Activated CD4-positive, alpha-beta T cell treated with anti-CD3 and anti-CD28 coated beads for 1 hour (primary cell): ENCODE measurements at places on chromosomes 6 and 20.

GRCh38 chr20:34150306-34151000 is 38.4 kb upstream of the EIF2S2 start:
- DNase-seq: no peak

GRCh38 chr20:59771506-59772372 is 161.7 kb downstream of the SYCP2 start:
- DNase-seq: no peak

DNA sequence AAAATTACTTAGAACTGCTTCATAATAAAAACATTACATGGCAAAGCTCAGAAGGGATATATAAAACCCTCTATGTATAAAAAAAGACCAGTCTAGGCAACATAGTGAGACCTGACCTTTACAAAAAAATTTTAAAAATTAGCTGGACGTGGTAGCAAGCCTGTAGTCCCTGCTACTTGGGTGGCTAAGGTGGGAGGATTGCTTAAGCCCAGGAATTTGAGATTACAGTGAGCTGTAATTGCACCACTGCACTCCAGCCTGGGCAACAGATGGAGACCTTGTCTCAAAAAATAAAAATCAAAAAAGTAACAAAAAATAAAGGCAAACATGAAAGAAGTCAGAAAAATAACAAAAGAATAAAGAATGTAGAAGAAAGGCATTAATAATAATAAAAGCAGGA is 21.5 kb upstream of the TPD52L1 start:
- no peak for DNase-seq

- DNase-seq: no peak
These were observed 60.0 kb downstream of the CNKSR3 start for GRCh38 chr6:154450498-154450897.

GRCh38 chr6:139262519-139263300 is 29.1 kb downstream of the TXLNB start:
- DNase-seq: no peak

- no peak for DNase-seq
These were observed 87.9 kb downstream of the PDE10A start for GRCh38 chr6:165575158-165575549.

DNA sequence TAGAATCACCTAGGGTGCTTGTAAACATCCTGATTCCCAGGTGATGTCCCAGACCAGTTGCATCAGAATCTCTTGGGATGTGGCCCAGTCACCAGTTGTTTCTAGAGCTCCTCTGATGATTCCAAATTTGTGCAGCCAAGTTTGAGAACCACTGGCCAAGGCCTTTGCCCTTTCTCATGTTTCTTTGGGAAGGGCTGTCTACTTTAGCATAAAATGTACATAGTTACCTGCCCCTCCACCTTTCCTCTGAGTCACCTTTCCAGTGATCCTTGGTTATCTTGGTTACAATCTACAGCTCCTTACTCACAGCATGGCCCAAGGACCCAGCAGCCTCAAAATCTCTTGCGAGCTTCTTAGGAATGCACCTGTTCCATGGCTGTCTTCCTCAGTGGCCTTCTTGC is 266.4 kb upstream of the PRND start:
- no peak for DNase-seq

DNA sequence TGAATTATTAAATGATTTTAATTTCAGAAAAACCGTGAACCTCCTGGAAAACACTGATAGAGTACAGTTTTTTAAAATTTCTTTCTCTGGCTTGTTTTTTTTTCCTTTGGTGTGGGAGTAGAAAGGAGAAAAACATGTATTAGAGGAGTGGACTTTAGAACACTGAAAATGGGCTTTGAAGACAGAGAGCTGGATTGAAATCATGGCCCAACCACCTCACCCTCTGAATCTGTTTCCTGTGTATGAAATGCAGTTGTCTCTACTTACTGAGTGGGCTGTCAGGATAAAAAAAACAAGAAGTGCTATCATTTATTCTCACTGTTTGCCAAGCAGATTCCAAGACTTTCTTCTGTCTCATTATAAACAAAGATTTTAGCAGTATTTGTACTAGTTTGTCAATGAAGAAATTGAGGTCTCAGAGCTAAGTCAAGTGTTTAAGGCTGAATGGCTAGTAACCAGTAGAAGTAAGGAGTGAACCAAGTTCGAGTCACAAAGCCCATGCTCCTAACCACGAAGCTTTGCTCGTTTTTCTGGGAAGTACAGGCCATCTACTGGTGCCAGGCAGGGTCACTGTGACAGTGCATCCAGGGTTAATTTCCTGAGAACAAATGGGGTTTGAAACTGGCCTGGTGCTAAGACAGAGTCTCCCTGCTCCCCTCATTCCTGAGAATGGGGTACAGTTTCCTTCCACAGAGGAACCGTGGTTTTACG is 256.4 kb downstream of the TMEM242 start:
- DNase-seq: no peak

GRCh38 chr6:7138046-7138531 is 30.3 kb downstream of the RREB1 start:
- no peak for DNase-seq

GRCh38 chr20:53941680-53942471 is 128.5 kb downstream of the BCAS1 start:
- no peak for DNase-seq

- DNase-seq: no peak
These were observed 195.5 kb upstream of the FBXL4 start for GRCh38 chr6:99143108-99143861.

GRCh38 chr6:170224694-170225660 is 65.9 kb downstream of the DLL1 start:
- DNase-seq: no peak

GRCh38 chr6:1297746-1298145 is 14.2 kb upstream of the FOXQ1 start:
- DNase-seq: no peak

DNA sequence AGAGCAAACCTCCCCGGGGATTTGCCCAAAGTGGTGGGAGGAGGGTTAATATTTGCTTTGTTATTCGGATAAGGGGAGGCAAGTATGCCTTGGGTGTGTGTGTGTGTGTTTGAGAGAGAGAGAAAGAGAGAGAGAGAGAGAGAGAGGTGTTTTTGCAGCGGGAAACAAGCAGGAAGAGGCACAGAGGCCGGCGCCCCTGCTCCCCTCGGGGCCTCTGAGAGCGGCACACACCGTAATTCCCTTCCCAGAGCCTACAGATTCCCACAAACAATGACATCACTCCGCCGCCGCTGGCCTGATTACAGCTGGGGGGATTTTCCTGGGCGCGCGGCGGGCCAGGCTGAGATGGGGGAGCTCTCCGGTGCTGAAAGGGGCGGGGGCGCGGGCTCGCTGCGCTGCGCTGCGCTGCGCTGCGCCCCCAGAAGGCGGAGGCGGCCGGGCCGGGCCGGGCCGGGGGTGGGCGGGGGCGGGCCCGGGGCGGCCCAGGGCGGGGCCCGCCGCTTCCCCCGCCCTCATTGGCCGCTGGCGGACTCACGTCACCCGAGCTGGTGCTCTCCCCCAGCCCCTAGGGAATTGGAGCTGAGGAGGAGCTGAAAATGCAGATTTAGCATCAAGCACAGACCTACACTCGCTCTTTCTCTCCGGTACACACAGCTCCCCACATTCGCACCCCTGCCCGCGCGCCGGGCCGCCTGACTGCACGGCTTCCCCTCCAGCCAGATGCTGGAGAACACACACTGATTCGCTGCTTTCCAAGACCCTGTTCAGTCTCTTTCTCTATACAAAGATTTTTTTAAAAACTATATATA is at the start of gene PCSK2:
TSS of gene PCSK2 (plus strand) at position 631 of the 809 bp plus-strand sequence. CDS start 266 bp downstream, outside the sequence.
- no peak for DNase-seq

GRCh38 chr20:21517566-21518277 is 3.9 kb upstream of the NKX2-2 start:
- no peak for DNase-seq

- DNase-seq: no peak
These were observed 108.2 kb downstream of the SOBP start for GRCh38 chr6:107598091-107598490.

DNA sequence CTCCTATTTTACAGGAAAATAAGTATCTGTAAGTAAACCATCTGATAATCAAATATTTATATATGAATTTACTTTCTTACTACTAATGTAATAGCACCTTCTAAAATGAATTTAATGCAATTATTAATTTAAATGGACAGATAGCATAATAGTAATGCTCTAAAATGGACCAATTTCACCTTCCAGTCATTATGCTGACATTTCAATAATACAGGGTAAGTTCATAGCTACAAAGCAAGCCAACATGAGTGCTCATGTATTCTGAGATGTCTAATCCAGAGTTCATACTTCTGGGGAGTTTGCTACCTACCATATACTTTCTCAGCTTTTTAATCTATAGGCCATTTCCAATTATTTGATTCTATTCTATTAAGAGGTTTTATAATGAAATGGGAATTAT is 11.6 kb downstream of the ENPP5 start:
- DNase-seq: no peak

GRCh38 chr6:56101141-56101553 is 146.2 kb downstream of the COL21A1 start:
- no peak for DNase-seq

- DNase-seq: no peak
These were observed 274.3 kb upstream of the FOXQ1 start for GRCh38 chr6:1037430-1038202.

DNA sequence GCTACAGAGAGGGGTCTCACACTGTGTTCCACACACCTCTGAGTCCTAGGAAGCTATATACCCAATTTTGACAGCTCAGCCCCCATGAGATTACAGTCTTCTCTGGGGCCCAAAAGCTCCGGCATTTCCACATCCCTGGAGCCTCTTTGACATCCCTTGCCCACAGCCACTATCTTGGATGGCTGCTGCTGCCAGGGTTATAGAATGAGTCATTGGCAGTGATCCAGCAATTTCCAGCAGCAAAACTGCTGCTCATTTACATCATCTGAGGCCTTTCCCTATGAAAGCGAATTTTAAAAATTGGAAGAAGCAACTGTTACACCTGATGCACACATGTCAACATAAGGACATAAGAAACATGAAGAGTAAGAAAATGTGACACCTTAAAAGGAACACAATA is 590.7 kb downstream of the MEI4 start:
- no peak for DNase-seq

- DNase-seq: no peak
These were observed 197.7 kb downstream of the UBE3D start for GRCh38 chr6:82867946-82868345.

- DNase-seq: no peak
These were observed 19.4 kb downstream of the QRSL1 start for GRCh38 chr6:106648651-106649308.

- DNase-seq: no peak
These were observed 31.9 kb downstream of the NUDT3 start for GRCh38 chr6:34360556-34360955.

- DNase-seq: no peak
These were observed 203.5 kb upstream of the JAG1 start for GRCh38 chr20:10877342-10877741.

DNA sequence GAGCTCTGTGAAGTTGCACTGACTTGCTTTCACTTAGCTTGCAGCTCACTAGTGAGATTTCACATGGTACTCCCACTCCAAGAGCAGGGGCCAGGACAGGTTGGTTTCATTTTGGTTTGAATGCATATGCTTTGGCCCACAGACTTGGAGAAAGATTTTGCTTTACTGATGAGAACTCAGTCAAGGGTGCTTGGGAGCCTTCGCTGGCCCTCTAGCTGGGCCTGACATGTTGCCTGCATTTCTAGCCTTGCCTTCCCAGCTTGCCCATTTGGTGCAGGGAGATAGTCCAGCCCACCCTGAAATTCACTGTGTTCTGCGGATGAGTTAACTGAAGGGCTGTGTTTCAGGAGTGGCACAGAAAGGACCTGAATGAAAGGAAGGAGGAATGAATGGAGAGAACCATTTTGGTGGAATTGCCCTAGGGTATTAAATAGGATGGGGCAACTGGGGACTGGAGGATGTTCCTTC is 1.9 kb downstream of the SGK1 start:
- no peak for DNase-seq

DNA sequence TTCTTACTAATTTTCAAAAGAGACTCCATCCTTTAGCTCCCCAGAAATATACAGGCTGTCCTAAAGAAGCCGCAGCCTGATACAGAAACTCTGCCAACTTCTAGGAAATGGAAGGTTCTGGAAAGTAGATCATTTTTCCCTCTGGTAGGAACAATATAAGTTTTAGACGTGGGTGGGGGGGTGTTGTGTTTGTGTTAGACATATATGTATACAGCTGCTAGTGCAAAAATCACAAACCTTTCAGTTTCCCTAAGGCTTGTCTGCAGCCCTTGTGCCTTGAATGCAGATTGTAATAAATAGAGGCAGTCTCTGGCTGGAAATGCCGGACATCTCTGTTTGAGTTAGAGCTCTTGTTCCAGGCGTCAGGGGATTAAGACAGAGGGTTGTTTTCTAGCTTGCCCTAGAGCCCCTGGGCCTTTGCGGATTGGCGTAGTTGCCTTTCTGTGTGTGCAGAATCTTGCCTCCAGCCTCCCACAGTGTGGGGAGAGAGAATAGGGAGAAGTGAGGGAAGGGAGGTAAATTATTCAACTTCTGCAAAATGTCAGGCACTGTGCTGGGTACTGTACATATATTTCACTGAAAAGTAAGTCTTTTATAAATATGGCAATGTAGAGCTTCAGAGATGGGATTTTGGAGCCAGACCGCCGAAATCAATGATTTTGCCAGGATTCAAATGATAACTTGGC is 269.7 kb downstream of the PRL start:
- DNase-seq: no peak

DNA sequence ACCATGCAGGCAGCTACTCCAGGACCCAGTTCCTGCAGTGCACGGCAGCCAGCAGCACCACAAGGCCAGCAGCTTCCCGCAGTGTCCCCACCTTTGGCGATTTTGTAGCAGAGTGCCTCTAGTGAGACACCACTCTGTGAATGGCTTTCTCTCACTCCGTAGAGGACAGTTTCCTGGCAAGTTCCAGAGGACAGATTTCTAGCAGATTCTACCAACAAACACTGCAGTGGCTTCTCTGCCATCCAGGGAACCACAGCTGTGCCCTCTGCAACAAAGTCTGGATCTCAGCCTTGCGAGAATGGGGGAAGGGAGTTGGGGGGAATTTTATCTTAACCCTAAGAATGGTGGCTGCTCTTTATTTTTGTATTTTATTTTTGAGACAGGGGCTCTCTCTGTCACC is 28.7 kb downstream of the SNHG17 start:
- DNase-seq: no peak

DNA sequence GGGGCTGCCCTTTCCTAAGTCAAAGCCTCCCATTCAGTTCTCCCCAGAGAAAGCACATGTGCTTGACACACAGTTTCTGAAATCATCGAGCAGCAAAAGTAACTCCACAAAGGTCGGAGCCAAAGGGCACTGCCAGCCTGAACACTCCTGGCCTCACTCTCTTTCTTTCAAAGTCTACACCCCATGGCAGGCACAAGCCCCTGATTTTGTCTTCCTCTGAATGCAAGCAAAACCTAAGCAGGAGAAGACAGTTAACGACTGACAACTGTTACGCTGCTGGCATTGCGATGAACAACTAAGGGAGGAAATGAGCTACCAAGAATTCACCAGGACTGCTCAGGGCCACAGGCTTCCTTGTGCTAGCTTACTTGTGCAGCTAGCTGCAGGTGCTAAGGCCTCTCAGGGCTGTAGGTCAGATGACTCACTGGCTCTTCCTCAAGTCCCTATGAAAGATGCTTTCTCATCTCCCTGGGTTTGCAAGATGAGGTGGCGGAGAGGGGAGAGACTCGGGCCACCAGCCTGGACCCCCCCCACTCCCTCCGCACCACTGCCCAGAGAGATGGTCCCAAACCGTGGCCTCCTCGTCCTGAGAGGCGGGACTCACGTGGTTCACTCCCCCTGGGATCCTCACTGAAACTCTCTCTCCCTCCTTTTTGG is 208.2 kb downstream of the DLL1 start:
- DNase-seq: no peak

- no peak for DNase-seq
These were observed 721.1 kb downstream of the TENT5A start for GRCh38 chr6:81031416-81031815.

GRCh38 chr20:44095831-44096230 is 91.2 kb downstream of the JPH2 start:
- no peak for DNase-seq
